Stimulated activated naive CD4-positive, alpha-beta T cell treated with Interleukin-2 at 50 U/mL for 16 hours (primary cell): ENCODE measurements at places on chromosomes 2 and 18.
A peak's percentile ranks its signal among the peaks of the same experiment; 100 is the strongest.

DNA sequence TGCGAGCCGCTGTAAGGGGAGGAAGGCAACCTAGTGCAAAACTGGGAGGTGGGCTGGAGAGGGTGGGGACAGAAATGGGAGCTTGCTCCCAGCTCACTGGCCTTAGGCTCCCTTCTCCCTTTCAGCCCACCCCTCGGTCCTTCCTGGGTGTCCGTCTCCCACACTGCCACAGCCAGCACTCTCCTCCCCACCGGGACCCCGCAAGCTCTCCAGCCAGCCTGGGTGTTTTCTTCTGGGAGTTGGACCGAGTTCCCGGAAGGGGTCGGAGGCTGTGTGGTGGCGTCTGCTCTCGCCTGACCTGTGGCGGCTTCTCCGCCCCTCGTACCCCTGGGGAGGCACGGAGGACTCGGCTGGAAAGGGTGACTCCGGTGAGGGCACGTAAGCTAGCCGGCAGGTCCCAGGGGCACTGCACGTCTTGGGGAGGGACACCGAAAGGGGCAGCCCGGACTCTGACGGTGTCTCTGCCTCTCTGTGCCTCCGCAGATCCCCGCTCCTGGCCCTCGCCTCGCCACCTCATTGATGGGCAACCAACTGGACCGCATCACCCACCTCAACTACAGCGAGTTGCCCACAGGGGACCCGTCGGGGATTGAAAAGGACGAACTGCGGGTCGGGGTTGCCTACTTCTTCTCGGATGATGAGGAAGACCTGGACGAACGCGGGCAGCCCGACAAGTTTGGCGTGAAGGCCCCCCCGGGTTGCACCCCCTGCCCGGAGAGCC is 1.1 kb downstream of the LRATD1 start:
- no peak for DNase-seq

GRCh38 chr18:45628979-45629958 is 14.0 kb downstream of the SLC14A2 start:
- DNase-seq = no peak

GRCh38 chr2:59044736-59045135 is 803.6 kb upstream of the FANCL start:
- no peak for DNase-seq

DNA sequence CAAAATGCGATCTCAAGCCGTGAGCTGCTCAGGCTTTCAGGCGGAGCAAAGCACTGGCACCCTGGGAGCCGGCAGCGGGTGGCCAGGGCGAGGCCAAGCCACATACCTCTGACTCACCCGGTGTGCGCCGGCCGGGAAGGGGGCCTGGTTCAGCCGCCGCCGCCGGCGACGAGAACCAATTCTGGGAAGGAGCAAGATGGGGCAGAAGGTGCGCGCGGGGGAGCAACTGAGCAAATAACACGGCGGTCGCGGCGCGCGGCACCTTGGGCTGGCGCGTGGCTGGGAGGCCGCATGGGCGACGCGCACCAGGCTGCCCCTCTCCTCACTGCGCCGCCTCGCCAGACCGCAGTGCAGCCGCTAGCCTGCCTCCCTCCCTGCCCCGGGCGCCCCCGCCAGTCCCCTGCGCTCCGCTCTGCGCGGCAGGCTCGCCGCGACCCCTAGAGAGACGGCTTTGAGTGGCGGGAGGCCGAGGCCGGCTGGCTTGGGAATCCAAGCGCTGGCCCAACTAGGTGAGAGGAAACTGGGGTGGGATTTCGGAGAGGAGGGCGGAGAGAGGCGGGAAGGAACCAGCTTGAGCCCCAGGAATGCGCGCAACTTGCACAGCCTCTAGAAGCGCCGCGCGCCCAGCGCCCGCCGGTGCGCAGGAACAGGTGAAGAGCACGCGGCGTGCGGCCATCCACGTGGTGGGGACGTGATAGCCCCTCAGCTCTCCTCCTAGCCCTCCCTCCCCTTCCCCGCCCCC is 3.2 kb downstream of the NRP2 start:
- DNase-seq = no peak

DNA sequence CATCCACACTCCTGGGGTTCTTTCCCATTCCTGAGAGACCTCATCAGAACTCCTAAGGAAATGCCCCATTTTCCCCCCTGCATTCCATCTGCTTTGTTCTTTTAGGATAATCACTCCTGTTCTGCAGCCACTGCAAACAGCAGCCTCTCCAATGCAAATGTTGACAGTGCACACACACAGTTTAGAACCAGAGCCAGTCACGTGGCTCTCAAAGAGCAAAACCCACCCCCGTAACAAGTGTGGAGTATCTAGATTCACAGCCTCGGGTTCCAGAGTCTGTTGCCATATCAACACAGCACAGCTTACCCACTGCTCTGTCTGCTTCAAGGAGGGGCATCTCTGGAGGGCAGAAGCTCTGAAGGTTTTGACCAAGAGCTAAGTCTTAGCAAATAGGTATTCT is 180.0 kb downstream of the NAPG start:
- no peak for DNase-seq

DNA sequence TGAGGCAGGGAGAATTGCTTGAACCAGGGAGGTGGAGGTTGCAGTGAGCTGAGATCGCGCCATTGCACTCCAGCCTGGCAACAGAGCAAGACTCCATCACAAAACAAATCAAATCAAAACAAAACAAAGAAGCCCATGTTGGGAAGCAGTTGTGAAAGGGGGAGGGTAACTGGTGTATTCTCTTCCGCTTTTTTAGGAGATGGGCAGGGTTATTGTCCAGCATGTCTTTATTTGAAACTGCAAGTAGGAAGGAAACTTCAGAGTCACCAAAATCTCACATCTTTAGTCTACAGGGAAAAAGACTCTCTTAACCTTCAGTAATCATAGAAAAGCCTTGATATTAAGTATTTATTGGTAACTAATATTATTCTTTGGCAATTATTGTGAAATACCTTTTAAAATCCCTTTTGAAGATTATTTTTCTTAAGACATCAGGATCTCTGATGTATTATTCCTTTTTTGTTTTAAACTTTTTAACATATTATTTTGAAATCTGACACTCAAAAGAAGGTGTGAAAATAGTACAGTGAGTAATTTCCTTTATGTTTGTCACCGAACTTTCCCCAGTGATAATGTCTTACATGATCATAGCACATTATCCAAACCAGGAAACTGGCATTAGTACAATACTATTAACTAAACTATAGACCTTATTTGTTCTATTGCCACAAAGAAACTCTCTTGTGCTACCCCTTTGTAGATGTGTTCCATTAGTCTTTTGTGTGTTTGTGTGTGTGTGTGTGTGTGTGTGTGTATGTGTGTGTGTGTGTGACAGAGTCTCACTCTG is 84.3 kb upstream of the LTBP1 start:
- no peak for DNase-seq

- DNase-seq = peak; percentile 19
Observed at GRCh38 chr18:13276530-13277520, 58.3 kb downstream of the LDLRAD4 start.

- DNase-seq = no peak
Observed at GRCh38 chr18:12003894-12004293, 22.6 kb downstream of the IMPA2 start.
